Mucosa of descending colon (tissue), 3 donors: ENCODE measurements at places on chromosomes 11 and 22. TPM values are rescaled to one million over a fixed set of nuclear protein-coding genes. Genes with fewer than 3 reads are reported as not detected.

- DNase-seq, result no peak
These were observed 147.5 kb downstream of the DSCAML1 start for GRCh38 chr11:117649296-117650055.

GRCh38 chr11:74417379-74417804 lies 19.2 kb upstream of the PGM2L1 start:
- no peak for DNase-seq

- no peak for DNase-seq
These were observed 70.9 kb downstream of the DBX1 start for GRCh38 chr11:20089367-20089766.

DNA sequence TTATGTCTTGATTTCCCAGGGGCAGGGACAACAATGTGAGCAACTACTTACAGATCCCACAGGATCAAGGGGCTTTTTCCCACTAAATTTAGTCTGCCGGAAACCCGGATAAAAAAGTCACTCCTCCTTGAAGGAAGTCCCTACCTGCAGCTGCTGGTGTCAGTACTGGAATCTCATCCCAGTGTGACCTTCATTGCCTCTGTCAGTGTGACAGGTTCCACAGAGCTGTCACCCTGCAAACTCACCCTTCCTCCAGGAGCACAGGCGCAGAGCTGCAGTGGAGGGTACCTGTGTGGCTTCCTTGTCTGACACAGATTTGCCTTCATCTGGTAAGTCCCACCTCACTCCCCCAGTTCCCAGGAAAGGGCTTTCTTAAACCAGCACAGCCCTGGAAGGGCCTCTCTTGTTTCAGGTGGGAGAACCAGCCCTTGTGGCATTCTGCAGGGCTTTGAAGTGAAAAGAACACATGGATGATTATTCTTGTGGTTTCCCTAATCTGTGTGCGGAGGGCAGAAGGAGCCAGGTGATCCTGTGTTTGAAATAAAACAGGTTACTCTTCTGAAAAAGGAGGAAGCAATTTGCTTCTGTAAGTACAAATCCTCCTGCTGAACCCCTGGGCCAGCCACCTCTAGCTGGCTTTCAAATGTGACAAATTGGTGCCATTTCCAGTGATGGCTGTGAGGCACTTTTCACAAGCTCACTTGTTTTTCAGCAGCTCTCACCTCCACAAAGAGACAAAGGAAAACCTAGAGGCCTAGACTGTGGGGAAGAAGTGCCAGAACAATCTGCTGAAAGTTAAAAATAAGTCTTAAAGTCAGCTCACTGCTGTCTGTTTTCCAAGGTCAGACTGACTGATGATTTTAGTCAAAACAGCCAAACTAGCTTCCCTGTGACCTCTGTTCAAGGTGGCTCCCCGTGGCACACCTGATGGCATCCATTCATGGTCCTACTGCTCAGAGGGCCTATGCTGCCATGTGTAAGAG lies 9.2 kb upstream of the PRSS23 start:
- DNase-seq, result no peak

The IL17REL gene
- not detected for total RNA-seq

- no peak for DNase-seq
These were observed 1.7 kb upstream of the GAB2 start for GRCh38 chr11:78419327-78419726.
